Adrenal gland (tissue), 19 donors: ENCODE measurements at places on chromosomes 4 and X. TPM values are rescaled to one million over a fixed set of nuclear protein-coding genes. Genes with fewer than 3 reads are reported as not detected.

DNA sequence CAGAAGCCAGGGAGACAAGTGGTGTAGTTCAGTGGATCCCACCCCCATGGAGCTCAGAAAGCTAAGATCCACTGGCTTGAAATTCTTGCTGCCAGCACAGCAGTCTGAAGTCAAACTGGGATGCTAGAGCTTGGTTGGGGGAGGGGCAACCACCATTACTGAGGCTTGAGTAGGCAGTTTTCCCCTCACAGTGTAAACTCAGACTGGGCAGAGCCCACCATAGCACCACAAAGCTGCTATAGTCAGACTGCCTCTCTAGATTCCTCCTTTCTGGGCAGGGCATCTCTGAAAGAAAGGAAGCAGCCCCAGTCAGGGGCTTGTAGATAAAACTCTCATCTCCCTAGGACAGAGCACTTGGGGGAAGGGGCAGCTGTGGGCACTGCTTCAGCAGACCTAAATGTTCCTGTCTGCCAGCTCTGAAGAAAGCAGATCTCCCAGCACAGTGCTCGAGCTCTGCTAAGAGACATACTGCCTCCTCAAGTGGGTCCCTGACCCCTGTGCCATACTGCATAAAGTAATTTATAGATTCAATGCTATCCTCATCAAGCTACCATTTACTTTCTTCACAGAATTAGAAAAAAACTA is 163.2 kb downstream of the HHIP start:
- DNase-seq: no peak
- H3K27me3 ChIP-seq: no peaks in the 10 kb centered on the region
- no peak overlapping the region for H3K4me3 ChIP-seq
- H3K36me3 ChIP-seq: no peaks in the 10 kb centered on the region
- H3K4me1 ChIP-seq: no peaks in the 10 kb centered on the region

- H3K27me3 ChIP-seq: no peaks in the 10 kb centered on the region
- no peak overlapping the region for H3K27ac ChIP-seq
- H3K36me3 ChIP-seq: peaks cover 6% of the 10 kb centered on the region
These were observed 77.4 kb downstream of the WDR19 start for GRCh38 chr4:39259571-39260330.

- H3K4me3 ChIP-seq: no peak overlapping the region
- H3K27ac ChIP-seq: no peak overlapping the region
- H3K4me1 ChIP-seq: peaks cover 8% of the 10 kb centered on the region
- no peak for DNase-seq
These were observed 17.3 kb downstream of the NIPAL1 start for GRCh38 chr4:48033825-48034413.

The SPCS3 gene
- 23.0 TPM for total RNA-seq

DNA sequence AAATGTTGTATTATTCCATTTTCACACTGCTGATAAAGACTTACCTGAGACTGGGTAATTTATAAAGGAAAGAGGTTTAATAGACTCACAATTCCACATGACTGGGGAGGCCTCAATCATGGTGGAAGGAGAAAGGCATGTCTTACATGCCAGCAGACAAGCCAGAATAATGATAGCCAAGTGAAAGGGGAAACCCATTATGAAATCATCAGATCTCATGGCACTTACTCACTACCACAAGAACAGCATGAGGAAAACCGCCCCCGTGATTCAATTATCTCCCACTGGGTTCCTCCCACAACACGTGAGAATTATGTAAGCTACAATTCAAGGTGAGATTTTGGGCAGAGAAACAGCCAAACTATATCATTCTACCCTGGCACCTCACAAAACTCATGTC is 2535.1 kb downstream of the ARAP2 start:
- H3K36me3 ChIP-seq: no peaks in the 10 kb centered on the region
- DNase-seq: no peak
- no peaks in the 10 kb centered on the region for H3K27me3 ChIP-seq
- H3K27ac ChIP-seq: no peak overlapping the region
- H3K4me1 ChIP-seq: no peaks in the 10 kb centered on the region

DNA sequence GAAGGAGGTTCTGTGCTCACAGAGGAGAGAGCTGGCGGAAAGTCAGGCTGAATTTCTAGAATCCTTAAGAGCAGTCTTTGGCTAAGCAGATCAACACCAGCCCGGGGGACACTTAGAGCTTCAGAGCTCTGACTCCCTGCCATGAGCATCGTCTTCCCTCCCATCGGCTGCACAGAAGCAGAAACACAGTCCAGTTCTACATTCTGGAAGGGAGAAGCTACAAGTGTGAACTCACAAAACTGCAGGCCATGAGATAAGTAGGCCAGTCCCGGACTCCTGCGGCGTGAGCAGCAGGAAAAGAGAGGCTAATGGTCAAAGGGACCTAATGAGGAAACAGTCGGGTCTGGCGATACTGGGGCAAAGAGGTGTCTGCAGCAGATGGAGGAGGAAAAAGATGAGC is 211.5 kb downstream of the DHX15 start:
- H3K36me3 ChIP-seq: no peaks in the 10 kb centered on the region

DNA sequence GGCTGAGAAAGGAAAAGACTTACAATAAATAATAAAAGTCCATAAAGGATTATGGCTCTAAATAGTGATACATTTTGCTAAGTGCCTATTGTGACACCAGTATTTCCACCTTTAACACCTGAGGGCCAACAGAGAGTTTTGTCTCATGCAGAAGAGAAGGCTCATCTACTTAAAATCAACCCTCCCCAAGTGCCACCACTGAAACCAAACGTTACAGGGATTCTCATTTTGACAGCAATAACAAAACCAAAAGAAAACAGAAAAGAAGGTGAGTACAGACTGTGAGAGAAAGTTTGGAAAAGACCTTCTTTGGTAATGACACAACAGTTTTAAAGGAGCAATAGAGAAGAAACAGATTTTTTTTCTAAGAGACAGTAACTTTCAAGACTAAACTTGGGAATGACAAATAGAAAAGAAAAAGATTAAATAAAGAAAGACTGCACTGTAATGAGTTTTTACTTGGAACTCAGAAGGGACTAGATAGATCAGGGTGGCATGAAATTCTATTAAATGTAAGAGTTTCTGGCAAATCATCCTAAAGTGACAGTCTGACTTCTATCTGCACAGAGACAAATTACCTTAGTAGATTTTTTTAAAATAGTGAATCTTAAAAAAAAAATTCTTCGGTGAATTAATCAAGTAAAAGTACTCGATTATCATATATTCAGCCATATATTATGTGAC is 109.7 kb downstream of the ZNF827 start:
- peaks cover 19% of the 10 kb centered on the region for H3K4me1 ChIP-seq
- no peaks in the 10 kb centered on the region for H3K36me3 ChIP-seq
- H3K27me3 ChIP-seq: no peaks in the 10 kb centered on the region
- no peak for DNase-seq
- no peak overlapping the region for H3K27ac ChIP-seq

The FHDC1 gene
- total RNA-seq: 0.18 TPM

GRCh38 chr4:99317354-99317753 is 3.8 kb downstream of the ADH1B start:
- peaks cover 4% of the 10 kb centered on the region for H3K36me3 ChIP-seq
- H3K27ac ChIP-seq: no peak overlapping the region
- no peaks in the 10 kb centered on the region for H3K4me1 ChIP-seq
- DNase-seq: no peak
- peak overlapping the region; percentile 28 for H3K4me3 ChIP-seq

DNA sequence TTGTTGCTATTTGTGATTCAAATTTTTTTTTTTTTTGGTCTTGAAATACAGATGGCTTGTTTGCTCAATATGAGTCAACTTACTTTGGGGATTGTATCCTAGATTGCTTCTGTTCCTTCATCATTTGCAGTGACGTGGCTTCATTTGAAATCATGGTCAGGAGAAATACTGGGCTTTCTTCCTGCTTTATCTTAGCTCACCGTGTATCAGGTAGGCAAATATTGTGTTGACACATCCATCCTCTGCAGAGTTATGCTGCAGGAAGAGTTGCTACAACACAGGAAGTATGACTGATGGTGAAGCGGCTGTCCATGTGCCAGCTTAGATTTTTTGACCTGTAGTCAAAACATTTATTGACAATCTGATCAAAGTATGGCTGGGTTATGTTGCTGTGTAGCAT is 232.2 kb downstream of the C4orf33 start:
- H3K4me1 ChIP-seq: no peaks in the 10 kb centered on the region
- no peak overlapping the region for H3K27ac ChIP-seq
- no peak overlapping the region for H3K4me3 ChIP-seq
- no peaks in the 10 kb centered on the region for H3K36me3 ChIP-seq

DNA sequence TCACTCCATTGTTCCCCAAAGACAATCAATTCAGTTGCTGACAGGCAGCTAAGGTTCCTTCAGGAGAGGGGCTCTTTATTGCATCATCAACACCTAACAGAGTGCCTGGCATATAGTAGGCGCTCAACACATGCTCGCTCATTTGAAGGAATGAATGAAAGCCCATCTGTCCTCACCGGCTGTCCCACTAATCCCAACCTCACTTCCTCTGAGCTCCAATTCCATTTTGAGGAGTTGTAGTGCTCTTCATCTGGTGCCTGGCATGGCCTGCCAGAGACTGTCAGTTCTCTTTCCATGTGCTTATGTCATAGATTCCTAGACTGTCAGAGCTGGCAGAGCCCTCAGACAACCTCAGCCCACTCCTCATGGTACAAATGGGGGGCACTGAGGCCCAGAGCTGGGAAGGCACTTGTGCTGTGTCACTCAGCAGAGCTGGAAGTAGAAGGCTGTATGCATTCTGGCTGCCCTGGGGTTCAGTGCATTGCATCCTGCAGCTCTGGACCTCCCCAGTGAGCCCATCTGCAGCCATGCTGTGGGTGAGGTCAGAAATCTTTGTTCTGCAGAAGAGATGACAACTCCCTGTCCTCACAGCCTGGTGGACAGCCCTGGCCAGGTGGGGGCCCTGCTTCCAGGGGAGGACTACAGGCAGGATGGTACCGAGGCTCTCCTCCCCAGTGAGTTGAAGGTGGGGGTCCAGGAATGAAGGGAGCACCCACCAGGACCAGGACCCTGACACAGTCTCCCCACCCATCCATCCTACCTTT is 134.9 kb upstream of the PJA1 start:
- peaks cover 30% of the 10 kb centered on the region for H3K27me3 ChIP-seq
- no peak overlapping the region for H3K4me3 ChIP-seq
- no peak overlapping the region for H3K27ac ChIP-seq

- no peak for DNase-seq
- no peak overlapping the region for H3K27ac ChIP-seq
- no peaks in the 10 kb centered on the region for H3K27me3 ChIP-seq
- H3K36me3 ChIP-seq: no peaks in the 10 kb centered on the region
These were observed 50.3 kb downstream of the CASP3 start for GRCh38 chr4:184598753-184599491.

DNA sequence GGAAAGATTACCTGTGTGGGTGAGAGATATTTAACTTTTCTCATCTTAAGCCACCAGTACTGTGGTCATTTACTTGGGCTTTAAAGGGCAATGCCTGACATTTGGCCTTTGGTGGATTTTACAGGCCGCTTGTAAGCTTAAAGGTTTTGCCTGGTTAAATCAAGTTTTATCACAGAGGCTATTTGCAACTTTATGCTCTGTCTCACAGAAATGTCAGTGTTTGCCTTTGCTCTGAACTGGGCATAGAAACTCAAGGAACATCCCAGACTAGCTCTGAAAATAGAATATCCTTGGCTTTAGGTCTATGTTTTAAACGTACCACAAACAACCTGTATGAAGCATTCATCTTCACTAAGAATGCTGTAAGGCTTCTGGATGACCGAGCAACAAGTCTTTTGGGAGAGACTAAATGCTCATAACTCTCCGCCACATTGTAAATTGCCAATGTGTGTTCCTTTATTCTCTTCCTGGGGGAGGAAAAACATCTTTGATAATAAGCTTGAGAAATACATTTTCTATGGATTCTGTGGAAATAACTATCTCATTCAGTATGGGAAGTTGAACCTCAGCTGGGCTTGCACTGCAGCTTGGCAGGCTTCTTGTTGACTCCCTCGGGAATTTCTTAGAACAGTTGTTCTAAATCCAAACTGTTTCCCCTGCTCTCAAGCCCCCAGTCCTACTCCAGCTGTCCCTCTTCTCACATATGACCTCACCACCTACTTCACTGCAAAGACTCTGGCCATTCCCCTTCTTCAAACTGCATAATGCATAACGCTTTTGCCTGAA is 105.8 kb upstream of the WDR44 start:
- H3K4me3 ChIP-seq: no peak overlapping the region
- no peak overlapping the region for H3K27ac ChIP-seq
- H3K4me1 ChIP-seq: no peaks in the 10 kb centered on the region
- H3K36me3 ChIP-seq: no peaks in the 10 kb centered on the region
- peaks cover 13% of the 10 kb centered on the region for H3K27me3 ChIP-seq

The TFE3 gene
- total RNA-seq: 79.2 TPM

DNA sequence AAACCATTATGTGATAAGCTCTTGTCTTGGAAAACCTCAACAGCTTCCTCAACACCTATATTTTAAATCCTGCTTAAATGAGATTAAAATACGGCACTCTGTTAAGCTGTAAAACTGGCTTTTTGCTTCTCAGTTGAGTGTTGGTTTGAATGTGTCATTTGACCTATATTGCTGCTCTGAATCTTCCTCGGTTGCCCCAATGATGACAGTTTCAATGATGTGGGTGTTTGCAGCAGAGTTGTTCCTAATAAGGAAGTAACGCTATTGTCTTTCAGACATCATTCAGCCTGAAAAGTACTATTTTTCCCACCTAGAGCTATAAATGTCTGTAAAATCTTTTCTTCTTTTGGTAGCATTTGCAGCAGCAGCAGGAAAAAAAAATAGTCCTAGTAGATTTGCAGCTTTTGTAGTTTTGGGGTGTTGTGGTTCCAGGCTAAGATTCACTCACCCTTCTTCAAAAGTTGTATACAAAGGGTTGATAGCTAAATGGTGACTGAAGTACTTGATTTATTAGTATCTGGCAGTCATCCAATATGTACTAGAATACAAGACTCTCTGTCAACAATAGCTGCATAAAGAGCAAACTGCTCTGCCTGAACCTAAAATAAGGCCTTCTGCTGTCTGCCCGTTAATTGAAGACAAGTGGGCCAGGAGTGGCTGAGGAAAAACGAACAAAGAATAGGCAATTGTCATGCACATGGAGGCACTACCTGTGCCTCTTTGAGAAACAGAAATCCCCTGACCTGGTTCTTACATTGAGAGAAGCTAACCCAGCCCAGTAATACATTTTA is 333.1 kb downstream of the IL1RAPL1 start:
- no peaks in the 10 kb centered on the region for H3K4me1 ChIP-seq
- no peak overlapping the region for H3K27ac ChIP-seq
- H3K4me3 ChIP-seq: no peak overlapping the region
- DNase-seq: no peak

The TLR8 gene
- total RNA-seq: 0.39 TPM

The TRIM61 gene
- total RNA-seq: 7.6 TPM

DNA sequence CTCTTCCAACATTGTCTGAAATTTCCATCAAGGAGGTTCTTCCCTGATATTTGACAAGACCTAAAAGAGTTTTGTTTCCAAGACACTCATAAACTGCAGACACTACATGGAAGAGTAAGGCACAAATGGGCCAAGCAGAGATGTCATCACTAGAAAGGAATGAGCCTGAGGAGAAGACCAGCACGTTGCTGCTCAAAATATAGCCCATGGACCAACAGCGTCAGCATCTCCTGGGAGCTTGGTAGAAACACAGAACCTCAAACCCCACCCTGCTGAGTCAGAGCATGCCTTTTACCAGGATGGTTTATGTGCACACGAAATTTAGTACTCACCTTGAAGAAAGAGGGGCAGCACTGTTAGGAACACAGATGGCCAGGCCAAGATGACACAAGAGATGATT is 128.7 kb upstream of the MID1 start:
- DNase-seq: no peak
- H3K36me3 ChIP-seq: no peaks in the 10 kb centered on the region
- no peak overlapping the region for H3K27ac ChIP-seq
- no peaks in the 10 kb centered on the region for H3K4me1 ChIP-seq
- no peak overlapping the region for H3K4me3 ChIP-seq
- H3K27me3 ChIP-seq: no peaks in the 10 kb centered on the region
